Activated CD4-positive, alpha-beta T cell treated with anti-CD3 and anti-CD28 coated beads, Interleukin-2, amount 50 U/mL, for 4 hours (primary cell): ENCODE measurements at places on chromosomes 2 and 18.

DNA sequence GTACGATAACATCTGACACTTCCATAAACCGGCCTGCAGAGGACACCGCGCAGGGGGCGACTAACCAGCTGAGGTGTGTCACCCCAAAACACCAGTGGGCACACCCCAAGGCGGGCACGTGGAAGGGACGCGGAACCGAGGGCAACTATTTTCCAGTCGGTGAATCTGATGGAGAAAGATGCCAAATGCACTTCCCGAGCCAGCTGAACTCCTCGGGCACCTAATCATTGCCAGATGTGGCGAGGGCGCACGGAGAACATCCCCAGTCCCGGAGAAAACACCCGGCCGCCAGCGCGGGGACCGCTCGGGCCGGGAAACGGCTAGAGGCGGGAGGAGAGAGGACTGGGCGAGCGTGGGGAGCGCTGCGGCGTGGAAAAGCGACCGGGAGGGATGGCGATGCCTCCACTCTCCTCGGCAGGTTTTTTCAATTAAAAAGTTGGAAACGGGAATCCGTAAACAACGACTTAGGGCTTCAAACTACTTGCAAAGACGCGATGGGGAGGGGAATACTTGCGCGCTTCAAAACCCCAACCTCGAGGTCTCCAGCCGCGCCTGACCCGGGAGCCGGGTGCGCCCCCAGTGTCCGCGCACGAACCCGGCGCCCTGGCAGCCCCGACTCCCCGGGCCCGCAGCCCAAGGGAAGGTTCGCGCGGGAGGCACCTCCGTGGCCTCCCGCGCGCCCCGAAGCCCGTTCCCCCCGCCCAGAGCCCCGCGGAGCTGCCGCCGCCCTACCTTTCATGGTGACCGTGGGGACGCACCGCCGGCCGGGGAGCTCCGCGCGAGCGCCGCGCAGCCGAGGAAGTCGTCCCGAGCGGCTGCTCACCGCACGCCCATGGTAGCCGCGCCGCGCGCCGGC, 497 bp downstream of the COLEC12 start:
- no peak for DNase-seq

- DNase-seq, result no peak
Measured at GRCh38 chr2:122041455-122041854, 286.0 kb downstream of the TSN start.

- no peak for DNase-seq
Measured at GRCh38 chr18:32383050-32383819, 87.4 kb downstream of the GAREM1 start.

GRCh38 chr2:15331787-15332186, 229.3 kb downstream of the NBAS start:
- DNase-seq, result no peak

DNA sequence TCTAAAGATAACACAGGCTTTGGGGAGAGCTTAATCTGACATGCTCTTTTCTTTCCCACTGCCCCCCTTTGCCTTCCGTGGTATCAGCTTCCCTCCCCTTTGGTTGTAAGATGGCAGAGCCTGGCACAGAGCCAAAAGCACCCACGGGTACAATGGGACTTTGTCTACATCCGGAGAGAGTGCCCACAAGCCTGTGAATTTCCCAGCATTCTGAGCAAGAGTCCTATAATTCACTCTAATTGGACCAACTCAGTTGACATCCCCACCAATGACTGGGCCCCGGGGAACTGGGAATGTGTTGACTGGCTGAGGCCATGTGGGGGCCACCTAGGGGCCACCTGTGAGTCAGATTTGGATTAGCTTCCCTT, 20.1 kb upstream of the C2orf72 start:
- no peak for DNase-seq

DNA sequence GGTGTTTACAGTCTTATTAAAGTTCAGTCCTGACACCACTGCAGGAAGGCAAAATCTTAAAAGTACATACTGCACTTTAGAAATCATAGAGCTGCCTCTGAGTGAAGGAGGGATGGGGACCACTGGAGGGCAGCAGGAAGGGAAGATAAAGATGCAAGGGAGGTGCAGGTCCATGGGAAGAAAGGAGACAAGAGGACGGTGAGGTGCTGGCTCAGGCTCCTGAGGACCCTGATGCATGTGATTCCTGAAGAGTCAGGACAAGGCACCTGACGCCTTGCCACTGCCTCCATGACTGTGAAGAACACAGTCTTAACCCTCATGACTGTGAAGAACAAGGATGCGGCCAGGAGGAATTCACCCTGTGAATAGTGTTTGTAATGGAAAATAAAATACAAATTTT, 116.2 kb upstream of the NPAS2 start:
- DNase-seq, result no peak

GRCh38 chr2:58019229-58019628, 27.4 kb upstream of the VRK2 start:
- no peak for DNase-seq

DNA sequence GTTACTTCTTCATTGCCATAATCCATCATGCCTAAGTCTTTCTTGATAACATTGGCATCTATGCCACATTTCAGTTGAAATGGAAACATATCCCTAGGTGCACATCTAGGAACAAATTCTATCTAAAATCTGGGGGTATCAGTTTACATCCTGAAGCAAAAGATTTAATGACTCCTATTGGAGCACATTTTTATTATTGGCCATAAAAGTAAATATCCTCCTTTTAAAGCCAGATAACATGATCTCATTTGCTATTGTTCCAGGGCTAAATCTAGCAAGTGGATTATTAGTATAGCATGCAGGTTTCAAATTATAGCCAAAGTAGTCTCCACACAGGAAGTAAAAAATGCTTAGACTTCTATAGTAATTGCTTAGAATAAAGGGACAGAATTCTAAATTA, 193.2 kb downstream of the CDH2 start:
- DNase-seq, result no peak

GRCh38 chr18:3585656-3586509, 135.9 kb downstream of the TGIF1 start:
- DNase-seq, result peak; percentile 67

DNA sequence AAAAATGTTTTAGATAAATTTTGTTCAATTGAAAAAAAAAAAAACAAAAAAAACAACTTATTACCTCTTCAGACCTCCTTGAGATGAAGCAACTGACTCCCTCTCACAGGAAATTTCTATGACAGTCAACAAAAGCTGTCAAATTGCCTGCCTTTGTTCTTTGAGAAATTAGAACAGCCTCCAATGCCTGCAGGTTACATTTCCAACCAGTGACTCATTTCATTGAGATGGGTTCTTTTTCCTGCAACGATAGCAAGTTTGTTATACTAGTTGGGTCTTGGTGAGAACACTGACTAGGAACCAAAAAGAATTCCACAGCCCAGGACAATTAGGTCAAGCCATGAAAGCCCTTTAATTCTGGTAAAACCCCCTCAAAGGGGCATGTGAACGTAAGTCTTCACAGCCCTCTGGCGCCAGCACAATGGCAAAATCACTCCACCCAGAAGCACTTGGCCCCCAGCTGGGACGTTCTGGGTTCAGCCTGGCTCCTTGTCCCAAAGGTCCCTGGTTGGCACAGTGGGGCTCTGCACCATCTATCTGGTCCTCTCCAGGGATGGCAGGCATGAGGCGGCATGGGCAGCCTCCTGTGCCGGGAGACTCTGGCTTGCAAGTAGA, 87.0 kb downstream of the SPP2 start:
- no peak for DNase-seq

DNA sequence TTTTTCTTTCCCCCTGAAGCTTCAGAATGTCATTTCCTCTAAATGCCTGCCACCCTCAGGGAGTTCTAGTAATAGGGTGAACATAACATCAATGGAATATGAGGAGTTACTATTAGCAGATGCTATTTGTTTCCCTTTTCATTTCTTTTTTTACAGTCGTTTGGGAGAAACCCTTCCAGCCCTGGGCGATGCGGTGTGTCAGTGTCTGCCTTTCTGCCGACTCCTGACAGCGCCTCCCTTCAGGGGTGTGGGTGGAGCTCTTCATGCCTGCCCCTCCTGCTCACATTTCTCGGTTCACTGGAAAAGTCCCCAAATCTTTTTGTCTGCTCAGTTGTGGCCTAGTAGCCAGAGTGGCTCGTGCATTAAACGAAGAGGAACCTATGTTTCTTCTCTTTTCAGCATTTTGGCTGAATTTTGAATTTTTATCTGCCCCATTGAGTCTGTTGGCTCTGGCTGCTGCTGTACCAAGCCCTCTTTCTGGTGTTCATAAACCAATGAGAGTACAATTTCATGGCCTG, 72.3 kb downstream of the FMNL2 start:
- no peak for DNase-seq

- no peak for DNase-seq
Measured at GRCh38 chr2:38600242-38600891, 2.4 kb downstream of the HNRNPLL start.

DNA sequence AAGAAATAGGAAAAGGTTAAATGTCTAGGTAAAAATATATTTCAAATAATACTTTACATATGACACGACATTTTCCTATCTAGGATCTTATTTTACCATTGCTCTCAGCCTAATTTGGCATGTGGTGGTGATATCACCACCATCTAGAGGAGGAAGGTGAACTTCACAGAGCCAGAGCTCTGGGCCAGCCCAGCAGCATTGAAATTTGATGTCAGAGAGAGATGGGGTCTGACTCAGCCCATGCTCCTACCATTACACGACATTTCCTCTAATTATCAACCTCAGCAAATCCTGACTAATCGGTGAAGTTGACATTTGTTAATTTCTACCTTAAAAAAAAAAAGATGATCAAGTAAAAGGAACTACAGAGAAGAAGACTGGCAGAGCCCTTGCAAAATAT, 42.3 kb downstream of the LRRTM4 start:
- DNase-seq, result no peak

- no peak for DNase-seq
Measured at GRCh38 chr2:224613543-224614286, 28.6 kb upstream of the CUL3 start.

- no peak for DNase-seq
Measured at GRCh38 chr2:70191244-70191735, 471 bp upstream of the C2orf42 start.

GRCh38 chr18:75723521-75724340, 296.2 kb upstream of the SMIM21 start:
- DNase-seq, result no peak

DNA sequence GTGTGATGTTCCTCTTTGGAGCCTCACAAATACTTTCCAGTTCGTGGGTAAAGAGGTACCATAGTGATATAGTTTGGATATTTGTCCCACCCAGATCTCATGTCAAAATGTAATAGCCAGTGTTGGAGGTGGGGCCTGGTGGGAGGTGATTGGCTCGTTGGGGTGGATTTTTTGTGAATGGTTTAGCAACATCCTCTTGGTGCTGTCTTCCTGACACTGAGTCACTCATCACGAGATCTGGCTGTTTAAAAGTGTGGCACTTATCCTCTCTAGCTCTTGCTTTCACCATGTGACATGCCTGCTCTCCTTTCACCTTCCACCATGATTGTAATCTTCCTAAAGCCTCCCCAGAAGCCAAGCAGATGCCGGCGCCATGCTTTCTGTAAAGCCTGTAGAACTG, 3.0 kb upstream of the CCDC93 start:
- no peak for DNase-seq

DNA sequence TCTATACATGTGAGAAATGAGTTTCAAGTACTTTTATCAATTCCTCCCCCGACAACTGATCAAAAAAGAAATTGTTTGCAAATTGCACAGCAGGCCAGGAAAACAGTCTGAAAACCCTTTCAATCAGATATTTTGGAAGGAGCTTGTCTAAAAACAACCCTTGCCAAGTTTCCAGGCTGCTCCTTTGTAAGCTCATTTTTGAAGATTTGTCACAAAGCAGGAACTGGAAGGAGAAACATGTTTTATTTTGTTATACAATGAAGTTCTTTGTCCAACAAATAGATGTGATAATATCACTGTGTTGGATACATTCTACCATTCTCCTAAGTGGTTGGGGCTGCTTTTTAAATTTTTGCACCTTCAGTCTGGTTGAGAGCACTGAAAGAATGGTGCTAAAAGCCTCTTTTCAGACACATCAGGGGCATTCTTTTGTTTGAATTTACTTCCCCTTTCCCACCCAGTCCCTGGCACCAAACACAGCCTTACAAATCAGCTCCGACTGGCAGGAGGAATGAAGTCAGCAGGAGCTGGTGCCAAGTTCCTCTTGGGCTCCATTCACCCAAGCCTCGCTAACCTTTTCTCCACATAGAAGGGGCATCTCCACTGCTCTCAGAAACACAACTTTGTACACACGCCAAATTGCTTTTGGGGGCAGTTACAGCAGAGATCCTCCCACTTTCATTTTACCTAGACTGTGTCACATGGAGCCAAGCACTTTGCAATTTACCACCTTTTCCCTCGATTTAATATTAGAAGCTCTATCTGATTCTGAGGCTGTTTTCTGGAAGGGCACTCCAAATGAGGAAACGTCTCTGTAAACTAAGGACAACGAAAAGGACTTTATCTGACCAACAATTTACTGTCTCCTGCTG, 88.0 kb downstream of the C1D start:
- no peak for DNase-seq

DNA sequence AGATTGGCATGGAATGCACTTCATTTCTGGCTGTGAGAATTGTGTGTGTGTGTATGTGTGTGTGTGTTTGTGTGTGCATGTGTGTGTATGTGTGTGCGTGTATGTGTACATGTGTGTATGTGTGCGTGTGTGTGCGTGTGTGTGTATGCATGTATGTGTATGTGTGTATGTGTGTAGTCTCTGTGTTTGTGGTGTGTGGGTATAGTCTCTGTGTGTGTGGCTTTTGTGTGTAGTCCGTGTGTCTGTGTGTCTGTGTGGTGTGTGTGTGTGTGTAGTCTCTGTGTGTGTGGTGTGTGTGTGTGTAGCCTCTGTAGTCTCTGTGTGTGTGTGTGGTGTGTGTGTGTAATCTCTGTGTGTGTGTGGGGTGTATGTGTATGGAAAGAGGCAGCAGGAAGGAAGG, 247.3 kb upstream of the SOX11 start:
- DNase-seq, result no peak

DNA sequence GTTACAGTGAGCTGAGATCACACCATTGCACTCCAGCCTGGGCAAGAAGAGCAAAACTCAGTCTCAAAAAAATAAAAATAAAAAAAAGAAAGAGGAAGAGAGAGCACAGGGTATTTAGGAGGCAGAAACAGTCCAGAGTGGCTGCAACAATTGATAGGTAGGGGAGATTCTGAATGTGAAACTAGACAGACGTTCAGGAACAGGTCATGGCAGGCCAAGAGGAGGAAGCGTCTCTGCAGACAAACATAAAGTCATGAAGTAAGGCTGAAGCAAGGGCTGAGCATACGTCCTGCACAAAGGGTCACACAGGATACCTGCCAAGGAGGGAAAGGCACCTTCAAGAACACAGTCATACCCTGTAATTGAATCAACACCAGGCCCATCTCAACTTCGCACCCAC, 64.1 kb upstream of the ZNF532 start:
- no peak for DNase-seq

GRCh38 chr18:27719680-27720079, 457.2 kb downstream of the CDH2 start:
- no peak for DNase-seq

- no peak for DNase-seq
Measured at GRCh38 chr2:237643066-237643465, 15.7 kb downstream of the LRRFIP1 start.
